ENCODE measurements at places on chromosomes 6 and 20. TPM values are rescaled to one million over a fixed set of nuclear protein-coding genes. Genes with fewer than 3 reads are reported as not detected.

GRCh38 chr20:58712151-58712791 is 19.7 kb downstream of the NPEPL1 start:
- no peak for DNase-seq

DNA sequence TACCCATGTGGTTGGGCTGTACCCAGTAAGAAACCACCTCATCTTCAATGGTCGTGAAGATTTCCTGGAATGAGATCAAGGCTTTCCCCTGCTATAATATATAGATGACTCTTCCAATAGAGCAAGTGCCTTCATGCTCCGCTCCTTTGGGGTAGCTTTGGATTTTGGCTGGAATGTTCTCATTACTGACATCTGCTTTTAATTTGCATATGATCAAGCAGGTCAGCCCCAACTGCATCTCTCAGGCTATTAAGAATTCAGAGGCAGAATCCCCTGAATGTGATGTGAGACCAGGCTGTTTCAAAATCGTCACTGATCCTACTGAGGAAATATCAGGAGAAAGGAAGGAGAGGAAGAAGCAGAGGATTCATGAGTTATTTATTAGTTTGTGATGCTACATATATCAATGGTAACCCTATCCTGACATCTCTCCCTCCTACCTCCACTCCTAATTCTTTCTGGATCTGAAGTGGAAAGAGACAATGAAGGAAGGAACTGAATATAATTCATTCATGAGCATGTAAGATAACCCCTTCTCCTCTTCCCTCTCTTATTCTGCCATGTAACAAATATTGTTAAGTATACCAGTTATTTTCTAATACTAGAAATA is 47.6 kb upstream of the FUCA2 start:
- DNase-seq: no peak

The KCNK16 gene
- polyA plus RNA-seq: not detected

DNA sequence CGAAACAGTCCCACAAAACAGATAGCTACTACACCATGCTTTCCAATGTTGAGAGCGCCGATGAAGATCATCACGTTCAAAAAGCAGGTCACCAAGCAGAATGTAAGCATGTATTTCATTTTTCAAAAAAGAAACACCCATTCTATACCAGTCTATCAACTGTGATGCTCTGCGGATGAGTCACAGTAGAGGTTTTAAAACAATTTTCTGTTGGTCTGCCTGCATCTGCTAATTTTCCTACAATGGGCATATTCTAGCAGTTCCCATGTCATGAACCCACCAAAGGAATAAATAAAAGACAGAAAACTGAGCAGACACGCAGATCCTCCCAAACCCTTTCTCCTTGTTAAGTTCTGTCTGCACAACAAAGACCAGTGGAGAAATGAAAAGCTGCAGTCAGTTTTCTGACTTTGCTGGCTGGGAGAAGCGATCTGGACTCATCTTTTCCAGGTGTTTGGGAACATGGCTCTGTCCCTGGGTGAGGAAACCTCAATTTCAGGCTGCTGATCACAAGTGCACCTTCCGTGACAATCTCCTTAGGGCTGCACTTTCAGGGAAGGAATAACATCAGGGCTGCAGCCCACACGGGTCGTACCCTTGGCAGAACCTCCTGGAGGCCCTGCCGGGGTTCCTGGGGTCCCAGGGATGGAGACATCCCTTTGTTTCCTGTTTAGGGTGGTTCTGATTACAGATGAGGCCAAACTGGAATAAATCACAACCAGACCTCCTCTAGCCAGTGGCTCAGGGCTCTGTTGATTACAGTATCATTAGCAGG is 200.1 kb downstream of the BMP7 start:
- DNase-seq: no peak

The ACAT2 gene
- polyA plus RNA-seq: 53.3 TPM

DNA sequence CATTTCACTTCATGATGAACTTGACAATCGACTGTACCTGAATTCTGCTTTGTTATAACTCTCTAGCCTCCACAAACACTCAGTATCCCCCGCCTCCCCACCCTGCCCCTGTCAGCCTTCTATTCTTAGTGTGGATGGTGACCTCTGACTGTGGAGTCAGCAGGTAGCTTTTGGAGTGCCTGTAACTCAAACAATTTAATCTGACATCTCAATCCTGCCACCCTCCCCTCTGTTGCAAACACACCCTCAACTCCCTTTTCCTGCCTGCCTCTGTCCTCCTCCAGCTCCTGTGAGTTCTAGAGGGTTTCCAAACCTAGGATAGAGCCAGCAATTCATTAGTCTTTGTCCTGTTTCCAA is 20.3 kb downstream of the DAAM2 start:
- no peak for DNase-seq

GRCh38 chr6:61751986-61752385 is 534.0 kb downstream of the KHDRBS2 start:
- DNase-seq: no peak

DNA sequence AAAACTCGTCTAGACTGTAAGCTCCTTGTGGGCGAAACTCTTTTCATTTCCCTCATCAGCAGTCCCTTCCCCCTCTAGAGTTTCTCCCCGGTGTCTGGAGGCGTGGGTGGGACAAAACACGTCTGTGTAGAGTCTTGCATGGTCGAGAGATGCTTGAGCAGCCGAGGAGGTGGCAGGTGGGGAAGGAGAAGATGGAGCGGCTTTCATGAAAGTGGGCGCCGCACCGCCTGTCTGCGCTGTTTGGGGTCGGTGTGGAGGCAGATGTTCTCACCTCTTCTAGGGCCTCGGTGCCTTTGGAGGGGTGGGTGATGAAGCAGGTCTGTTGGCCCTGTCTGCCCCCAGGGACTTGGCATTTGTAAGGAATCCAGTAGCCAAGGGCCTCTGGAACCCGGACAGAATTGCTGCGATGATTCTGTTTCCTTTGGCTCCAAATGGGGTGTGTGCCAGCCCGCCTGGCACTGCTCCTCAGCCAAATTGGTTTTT is 1.2 kb downstream of the BRPF3 start:
- no peak for DNase-seq

DNA sequence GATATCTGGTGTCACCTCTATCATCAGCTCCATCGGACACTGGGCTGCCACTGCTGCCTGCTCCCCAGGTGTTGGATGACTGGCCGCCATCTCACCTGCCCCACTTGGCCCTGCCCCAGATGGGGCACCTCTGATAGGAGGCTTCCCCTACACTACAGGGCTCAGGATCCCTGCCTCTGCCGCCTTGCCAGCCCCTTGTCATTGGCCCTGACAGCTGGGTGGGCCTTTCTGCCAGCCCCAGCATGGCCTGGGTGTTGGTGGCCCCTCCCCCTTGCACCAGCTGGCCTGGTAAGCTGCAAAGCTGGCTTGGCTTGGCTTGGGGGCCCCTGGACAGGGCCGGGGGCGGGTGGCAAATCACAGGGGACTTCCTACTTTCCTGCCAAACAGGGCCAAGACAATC is 10.6 kb downstream of the PACSIN1 start:
- no peak for DNase-seq

DNA sequence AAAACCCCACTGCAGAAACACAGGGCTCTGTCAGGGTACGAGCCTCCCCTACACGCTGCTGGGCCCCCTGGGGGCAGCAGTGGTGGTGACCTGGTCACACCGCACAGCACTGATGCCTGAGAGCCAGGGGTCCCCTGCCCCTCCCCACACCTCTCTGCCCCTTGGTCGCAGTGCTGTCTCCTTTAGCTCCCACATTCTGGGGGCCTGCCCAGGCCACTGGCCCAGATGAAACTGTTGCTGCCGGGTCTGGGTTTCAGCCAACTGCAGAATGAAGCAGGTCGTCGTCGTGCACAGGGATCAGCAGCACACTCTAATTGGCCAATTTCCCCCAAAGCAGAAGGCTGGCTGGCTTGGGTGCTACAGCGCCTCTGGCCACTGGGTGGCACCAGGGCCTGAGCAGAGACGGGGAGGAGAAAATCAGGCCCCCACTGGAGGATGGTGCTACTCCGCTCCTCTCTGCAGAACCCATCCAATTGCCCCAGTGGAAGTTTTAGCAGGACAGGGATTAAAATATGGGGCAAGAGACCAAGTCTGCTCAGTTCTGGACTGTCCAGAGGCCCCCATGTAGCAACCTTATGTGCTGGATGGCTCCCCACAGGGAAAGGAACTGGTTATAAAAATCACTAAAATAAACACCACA is 26.1 kb downstream of the DIDO1 start:
- DNase-seq: no peak

- peak; percentile 49 for DNase-seq
These were observed 24.4 kb downstream of the CNBD2 start for GRCh38 chr20:35992713-35993335.

The SLC26A8 gene
- 0.22 TPM for polyA plus RNA-seq

GRCh38 chr6:40845553-40845952 is 193.5 kb downstream of the UNC5CL start:
- peak; percentile 38 for DNase-seq

The IMPG1 gene
- polyA plus RNA-seq: 2.0 TPM

The MCHR2 gene
- not detected for polyA plus RNA-seq

- no peak for DNase-seq
These were observed 34.5 kb downstream of the LATS1 start for GRCh38 chr6:149683256-149683859.

DNA sequence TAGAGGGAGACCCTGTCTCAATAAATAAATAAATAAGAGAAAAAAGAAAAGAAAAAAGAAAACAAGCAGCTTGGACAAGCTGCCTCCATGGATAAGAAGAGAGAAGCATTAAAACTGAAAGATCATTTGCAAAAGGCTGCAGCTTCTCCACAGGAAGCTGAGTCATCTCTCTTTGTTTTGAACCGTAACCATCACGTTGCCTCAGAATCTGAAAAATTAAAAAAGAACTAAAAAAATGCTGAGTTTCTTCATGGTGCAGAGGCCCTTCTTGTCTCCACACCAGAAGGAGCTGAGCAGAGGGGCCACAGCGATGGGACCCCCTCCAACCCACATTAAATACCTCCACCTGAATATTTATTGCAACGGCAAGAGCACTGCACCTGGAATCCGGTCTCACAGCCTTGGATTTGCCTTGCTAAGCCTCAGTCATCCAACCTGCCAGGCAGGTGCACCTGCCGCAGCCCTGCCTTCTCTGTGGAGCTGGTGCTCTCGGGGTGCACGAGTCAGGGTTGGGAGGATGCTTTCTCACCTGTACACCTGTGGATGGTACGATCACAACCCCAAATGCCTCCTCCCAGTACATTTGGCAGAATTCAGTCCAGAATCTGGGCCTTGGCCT is 28.1 kb downstream of the TOX2 start:
- DNase-seq: no peak

DNA sequence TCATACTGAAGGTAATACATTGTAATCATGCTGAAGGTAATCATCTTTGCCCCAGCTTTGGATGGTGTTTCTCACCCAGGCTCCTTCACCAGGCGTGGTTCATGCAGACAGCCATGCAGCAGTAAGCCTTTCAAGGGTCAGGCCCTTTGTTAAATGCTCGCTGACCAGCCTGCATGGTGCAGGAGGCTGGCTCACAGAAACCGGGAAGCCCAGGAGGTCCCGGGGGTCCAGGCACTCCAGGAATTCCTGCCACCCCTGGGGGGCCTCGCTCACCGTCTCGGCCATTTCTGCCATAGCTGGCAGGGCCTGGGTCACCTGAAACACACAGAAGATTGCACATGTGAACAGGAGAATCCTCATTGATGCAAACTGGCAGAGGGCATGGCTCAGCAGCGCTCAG is 86.1 kb downstream of the COL9A1 start:
- DNase-seq: no peak

The NKX2-2 gene
- not detected for polyA plus RNA-seq

DNA sequence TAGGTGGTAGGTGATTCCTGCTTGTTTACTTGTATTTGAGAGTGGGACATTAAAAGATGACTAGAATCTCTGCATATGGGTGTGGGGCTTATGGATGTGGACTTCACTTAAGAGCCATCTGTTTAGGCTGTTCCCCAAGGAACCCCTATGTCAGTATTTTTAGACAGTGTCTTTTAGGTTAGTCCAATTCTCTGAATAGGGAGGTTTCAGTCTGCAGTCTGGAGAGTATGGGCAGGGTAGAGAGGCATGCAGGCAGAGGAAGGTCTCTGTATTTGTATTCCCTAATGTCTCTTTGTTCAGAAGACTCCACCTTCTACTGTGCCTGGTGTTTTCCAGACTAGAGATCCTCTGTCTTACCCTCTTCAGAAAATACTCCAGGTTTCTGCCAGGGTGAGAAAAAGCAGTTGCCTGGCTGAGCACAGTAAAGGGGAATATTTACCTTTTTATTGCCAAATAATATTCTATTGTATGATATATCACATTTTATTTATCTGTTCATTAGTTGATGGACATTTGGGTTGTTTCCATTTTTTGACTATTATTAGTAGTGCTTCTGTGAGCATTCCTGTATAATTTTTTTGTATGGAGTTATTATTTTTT is 19.1 kb downstream of the SLX4IP start:
- no peak for DNase-seq

The TSPO2 gene
- 0.79 TPM for polyA plus RNA-seq

- DNase-seq: no peak
These were observed 19.5 kb downstream of the NDUFAF4 start for GRCh38 chr6:96878143-96878542.

GRCh38 chr6:84453499-84453898 is 226.1 kb upstream of the CEP162 start:
- DNase-seq: no peak

DNA sequence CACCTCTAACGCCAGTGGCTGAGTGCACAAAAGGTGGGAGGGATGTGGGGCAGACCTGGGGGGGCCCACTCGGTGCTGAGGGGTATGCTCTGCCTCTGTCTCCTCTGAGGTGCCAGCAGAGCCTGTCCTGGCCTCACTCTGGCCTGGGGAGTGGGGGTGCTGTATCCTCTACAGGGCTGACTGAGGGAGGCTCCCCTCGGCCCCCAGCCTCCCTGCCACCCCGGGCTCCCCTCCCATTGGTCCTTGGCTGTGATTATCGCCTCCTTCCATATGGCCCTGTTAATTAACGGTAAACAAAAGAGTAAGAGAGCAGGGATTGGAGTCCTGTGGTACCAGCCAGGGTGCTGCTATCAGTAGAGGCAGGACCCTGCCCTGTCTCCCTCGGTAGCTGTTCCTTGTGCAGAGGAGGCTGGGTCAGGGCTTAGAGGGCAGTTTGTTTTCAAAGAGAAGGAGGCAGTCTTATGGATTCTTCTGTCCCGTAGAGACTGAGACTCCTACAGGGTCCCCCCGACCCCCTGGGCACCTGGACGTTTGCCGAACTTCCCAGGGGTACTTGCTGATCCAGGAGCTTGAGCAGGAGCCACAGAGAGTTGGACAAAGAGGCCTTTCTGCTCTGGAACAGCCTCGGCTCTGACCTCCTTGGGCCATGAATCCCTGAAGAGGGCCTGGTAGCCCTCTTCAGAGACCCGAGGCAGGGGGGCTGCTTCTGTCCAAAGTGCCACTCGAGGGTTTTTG is 1.8 kb downstream of the MYT1 start:
- DNase-seq: no peak

The LY6G6C gene
- polyA plus RNA-seq: not detected

DNA sequence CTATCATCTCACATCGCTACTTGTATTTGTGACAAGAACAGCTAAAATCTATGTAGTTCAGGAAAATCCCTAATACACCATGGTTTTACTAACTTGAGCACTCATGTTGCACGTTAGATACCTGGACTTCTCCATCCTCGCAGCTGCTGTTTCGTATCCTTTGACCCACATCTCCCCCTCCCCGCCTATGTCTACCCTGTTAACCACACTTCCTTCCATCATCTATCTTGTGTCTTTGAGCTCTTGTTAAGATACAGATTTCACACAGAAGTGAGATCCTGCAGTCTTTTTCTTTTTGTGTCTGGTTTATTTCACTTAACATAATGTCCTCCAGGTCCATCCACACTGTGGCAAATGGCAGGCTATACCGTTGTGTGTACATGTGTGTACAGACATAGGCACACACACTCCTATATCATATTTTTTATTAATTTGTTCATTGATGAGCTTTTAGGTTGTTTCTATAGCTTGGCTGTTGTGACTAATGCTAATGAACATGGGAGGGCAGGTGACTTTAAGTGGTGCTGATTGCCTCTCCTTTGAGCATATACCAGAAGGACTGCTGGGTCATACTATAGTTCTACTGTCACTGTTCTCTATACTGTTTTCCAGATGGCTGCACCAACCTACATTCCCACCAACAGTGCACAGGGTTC is 117.8 kb downstream of the WDR27 start:
- no peak for DNase-seq
